ENCODE measurements at places on chromosomes 2 and 18.

- DNase-seq = no peak
These were observed 26.4 kb downstream of the RTP5 start for GRCh38 chr2:241895712-241896641.

DNA sequence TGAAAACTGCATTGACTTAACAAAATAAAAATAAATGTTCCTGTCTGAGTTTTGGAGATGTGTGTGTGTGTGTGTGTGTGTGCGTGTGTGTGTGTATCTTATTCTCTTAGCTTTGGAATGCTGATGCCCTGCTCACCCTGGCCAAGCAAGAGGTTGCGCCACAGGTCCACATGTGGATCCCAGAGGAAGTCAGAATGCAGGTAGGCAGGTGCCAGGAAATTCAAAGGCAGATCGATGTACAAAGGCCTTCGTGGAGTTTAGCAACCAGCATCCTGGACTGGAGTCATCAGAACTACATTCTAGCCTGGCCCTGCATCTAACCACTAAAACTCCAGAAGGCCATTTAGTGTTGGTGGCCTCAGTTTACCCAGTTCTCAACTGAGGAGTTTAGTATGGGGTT is 12.4 kb downstream of the G6PC2 start:
- DNase-seq = no peak

DNA sequence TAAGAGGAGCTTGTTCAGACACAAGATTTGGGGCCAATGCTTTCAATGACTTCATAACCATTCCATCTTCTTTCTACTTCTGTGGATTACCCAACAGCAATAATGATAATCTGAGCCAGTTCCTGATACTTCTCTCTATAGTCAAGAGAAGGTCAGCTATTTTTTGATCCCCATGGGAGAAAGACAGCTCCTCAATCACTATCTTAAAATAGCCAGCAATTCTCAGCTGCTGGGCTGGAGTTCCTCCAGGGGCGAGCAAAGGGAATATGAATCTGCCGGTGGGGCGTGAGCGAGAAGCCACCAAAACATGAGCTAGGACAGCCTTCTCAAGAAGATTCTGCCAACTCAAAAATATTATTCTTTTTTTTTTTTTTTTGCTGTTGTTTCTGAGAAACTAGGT is at the start of gene TMEM182:
Gene TMEM182 (plus strand): TSS at position 269 of the 400 bp plus-strand sequence. CDS start 187 bp downstream, outside the sequence.
- DNase-seq = no peak

GRCh38 chr2:155687181-155687580 is 645.3 kb downstream of the NR4A2 start:
- no peak for DNase-seq

- no peak for DNase-seq
These were observed 529.4 kb downstream of the CCDC85A start for GRCh38 chr2:56713161-56713676.

DNA sequence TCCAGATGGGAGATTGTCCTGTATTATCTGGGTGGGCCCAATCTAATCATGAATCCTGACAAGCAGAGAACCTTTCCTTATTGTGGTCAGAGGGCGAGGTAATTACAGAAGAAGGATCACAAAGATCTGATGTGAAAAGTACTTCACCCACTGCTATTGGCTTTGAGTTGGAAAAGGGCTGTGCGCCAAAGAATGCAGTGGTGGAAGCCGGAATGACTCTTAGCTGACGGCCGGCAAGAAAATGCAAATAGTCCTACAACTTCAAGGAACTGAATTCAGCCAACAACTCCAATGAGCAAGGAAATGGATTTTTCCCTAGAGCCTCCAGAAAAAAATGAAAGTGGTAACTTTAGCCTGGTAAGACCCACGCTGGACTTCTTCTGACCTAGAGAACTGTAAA is 67.3 kb downstream of the CTNNA2 start:
- DNase-seq = peak; percentile 13

DNA sequence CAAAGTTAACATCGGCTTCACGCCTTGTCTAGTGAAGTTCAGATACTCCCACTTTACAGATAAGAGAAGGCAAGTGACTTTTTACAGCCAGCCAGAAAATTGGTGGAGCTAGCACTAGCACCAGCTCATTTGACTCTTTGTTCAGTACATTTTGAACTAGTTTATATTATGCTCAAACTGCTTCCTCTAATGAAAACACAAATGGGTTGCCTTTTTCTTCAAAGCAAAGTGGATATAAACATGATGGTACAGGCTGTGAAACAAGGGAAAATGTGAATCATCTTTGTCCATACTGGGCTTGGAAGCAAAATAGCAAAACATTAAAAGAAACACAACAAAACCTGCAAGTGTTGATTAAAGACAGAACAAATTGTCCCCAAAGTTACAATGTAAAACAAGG is 99.6 kb upstream of the LHCGR start:
- DNase-seq = no peak

- DNase-seq = peak; percentile 32
These were observed 1.1 kb upstream of the PGAP1 start for GRCh38 chr2:196927376-196928225.

- no peak for DNase-seq
These were observed at the start of gene DYSF for GRCh38 chr2:71453404-71454220. Gene DYSF, plus strand, starts transcription at chr2:71453561.

GRCh38 chr2:237896507-237896892 is 37.1 kb downstream of the RAMP1 start:
- no peak for DNase-seq

GRCh38 chr2:201859949-201860348 is 53.6 kb downstream of the CDK15 start:
- no peak for DNase-seq

- no peak for DNase-seq
These were observed 6.2 kb upstream of the TSPYL6 start for GRCh38 chr2:54262015-54262765.

GRCh38 chr18:68478246-68478645 is 236.7 kb downstream of the TMX3 start:
- DNase-seq = no peak

- DNase-seq = no peak
These were observed 282.0 kb downstream of the CALCRL start for GRCh38 chr2:187165936-187166610.

- DNase-seq = no peak
These were observed 377.8 kb upstream of the POU3F3 start for GRCh38 chr2:104476075-104476474.

DNA sequence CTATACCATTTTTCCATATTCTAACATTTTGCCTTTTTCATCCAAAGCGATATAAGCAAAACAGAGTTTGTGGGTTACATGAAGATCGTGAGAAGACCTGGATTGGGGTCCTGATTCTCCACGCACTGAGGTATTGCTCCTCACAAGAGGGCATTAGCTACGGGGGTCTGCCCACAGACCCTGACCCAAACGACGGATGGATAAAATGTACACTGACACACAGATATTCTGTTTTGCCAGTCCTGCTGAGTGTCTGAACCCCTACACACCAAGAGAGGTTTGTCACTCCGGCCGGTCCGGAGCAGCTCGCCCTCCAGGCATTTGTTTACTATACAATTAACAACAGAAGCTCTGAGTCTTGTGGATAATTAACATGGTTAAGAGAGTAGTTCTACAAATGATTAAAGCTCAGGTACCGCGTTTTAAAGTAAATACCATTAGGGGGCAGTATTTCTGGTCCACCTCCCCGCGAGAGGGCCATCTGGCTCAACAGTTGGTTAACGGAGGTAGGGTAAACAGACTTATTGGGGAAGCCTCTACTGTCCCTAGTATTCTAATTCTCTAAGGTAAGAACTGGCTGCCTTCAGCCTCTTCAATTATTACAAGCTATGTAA is 28.4 kb downstream of the SCYGR8 start:
- DNase-seq = no peak

DNA sequence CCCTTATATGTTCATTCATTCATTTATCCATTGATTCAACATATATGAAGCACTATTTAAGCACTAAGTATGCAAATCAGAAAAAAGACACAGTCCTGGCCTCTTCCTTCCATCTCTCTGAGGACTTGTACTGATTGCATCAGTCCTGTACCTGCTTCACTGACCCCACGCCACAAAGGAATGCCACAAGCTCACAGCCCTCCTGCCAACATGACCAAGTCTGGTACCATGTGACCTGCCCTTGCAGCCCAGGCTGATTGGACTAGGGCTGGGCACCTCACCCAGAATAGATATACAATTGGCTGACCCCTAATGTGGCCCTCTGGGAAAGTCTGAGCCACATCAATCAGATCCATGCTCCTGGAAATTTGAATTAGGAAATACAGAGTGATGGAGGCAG is 196.6 kb downstream of the AGPS start:
- no peak for DNase-seq

DNA sequence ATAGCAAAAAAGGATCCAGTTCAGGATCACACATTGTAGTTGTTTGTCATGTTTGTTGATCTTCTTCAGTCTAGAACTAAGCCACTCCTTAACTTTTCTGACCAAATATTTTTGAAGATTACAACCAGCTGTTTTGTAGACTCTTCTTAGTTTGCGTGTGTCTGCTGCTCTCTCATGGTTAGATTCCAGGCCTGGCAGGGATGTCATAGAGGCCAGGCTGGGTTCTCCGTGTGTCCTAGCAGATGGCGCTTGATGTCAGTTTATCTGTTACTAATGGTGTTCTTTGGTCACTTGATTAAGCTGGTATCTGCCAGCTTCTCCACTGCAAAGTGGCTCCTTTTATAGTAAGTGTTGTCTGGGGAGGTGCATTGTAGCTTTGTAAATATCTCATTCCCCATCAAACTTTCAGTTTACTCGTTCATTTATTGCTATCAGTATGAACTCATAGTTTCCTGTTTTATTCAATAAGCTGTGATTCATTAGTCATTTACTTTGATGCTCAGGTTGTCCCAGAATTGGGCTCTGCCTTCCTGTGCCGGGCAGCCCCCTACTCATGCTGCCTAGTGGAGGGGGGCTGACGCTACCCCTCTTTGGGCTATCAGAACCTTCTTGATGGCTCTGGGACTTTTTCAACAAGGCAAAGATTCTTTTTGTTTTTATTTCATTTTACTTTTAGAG is 42.1 kb downstream of the GRHL1 start:
- DNase-seq = no peak

- DNase-seq = no peak
These were observed 29.2 kb downstream of the KCNG2 start for GRCh38 chr18:79826966-79827365.

DNA sequence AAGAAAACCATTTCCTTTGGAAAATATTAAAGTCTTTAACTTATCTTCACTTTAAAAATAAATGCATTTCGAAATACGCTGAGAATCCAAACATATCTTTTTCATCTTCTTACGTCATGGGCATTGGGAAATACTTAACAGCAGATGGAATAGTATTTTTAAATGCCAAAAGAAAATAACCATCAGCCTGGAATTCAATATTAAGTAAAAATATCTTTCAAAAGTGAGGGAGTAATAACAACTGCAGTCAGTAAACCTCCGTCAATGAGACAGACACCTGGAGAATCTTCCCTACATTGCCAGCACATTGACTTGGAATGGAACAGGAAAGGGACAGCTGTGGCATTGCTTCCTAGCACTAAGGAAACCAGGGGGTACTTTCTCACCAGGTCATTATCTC is 290.4 kb upstream of the TNP1 start:
- DNase-seq = no peak

DNA sequence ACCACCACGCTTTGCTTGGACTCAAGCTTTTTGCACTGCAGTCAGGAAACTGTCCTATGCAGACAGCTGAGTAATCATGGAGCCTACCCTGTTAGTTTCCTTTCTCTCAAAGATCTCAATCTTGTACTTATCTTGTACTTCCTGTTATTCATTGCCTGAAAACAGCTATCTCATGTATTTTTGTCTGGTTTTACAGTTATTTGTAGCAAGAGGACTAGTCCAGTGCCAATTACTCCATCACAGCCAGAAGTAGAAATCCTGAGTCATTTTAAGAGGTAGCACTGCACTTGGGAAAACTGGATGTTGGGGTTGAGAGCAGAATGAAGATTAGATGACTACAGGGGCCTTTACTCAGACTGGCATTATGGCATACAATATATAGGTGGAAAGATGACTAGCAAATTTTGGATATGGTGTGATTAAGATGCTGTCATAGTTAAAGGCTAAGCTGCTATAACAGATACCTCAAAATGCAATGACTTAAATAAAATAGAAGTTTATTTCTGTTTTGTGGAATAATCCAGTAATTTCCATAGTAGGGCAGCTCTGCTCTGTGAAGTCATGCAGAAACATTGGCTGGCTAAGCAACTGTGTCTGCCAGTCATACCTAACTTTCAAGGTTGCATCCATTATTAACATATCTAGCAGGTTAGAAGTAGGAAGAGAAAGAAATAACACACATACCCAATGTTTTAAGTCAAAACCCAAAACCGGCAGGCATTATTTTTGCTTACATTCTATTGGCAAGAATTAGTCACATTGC is 21.1 kb upstream of the CHMP3 start:
- peak; percentile 64 for DNase-seq

- DNase-seq = no peak
These were observed 39.3 kb downstream of the VSNL1 start for GRCh38 chr2:17579605-17580318.
